ENCODE measurements at places on chromosomes 16 and 17. TPM values are rescaled to one million over a fixed set of nuclear protein-coding genes. Genes with fewer than 3 reads are reported as not detected.

DNA sequence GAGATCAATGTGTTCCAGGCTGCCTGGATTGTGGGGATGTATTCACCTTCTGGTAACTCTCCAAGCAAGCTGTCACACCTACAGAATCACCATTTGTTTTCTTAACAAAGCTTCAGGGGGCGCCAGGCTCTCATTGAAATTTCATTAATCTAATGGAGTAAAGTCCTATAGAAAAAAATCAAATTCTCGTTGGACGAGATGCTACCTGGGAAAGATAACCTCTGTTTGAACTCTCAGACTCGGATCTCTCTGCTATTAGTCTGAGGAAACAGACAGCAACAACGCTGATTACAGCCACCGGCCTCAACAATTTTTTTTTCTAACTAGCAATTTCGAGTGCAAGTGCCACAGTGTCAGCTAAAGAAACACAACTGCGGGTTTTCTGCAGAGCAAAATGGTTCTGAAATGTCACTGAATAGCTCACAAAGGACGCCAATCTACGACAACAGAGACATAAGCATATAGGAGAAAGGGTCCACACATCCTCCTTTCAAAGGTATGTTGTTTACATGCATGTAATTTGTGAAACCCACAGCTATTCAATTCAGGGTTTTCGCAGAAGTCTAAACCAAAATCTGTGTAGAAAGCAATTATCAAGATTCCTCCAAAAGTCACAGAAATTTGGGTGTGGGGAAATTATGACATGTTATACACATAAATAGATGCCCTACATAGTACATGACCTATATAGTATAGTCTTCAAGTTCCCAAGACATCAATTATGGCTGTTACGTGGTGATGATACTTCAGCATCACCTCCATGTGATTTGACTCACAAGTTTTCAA, 135.8 kb downstream of the SKAP1 start:
- peak; percentile 43 for DNase-seq

GRCh38 chr16:52568983-52569690, 22.2 kb upstream of the TOX3 start:
- DNase-seq: no peak

GRCh38 chr16:82776470-82777146, 149.8 kb downstream of the CDH13 start:
- peak; percentile 28 for DNase-seq

DNA sequence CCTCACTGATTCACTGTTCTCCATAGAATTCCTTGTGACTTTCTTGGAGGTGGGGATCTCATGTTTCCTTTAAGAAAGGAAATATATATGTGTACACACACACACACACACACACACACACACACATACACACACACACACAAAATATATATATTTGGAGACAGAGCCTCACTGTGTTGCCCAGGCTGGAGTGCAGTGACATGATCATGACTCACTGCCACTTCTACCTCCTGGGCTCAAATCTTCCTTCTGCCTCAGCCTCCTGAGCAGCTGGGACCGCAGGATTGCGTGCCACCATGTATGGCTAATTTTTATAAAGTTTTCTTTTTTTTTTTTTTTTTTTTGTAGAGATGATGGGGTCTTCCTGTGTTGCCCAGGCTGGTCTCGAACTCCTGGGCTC, 45.9 kb downstream of the CDH13 start:
- DNase-seq: no peak

DNA sequence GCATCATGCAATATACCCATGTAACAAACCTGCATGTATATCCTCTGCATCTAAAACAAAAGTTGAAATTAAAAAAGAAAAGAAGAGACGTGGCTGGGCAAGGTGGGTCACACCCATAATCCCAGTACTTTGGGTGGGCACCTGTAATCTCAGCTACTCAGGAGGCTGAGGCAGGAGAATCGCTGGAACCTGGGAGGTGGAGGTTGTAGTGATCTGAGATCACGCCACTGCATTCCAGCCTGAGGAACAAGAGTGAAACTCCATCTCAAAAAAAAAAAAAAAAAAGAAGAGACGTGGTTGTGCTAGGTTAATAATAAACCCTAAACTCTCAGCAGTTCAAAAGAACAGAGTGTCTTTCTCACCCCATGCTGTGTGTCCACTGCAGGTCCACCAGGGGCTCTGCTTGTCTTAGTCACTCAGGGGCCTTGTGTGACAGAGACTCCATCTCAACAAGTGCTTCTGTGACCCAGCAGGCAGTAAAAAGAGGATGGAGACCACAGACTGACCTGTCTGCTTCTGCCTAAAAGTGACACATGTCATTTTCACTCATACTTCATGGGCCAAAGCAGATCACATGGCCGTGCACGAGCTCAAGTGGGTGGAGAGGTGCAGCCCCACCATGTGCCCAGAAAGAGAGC, 22.3 kb upstream of the N4BP1 start:
- DNase-seq: no peak

GRCh38 chr16:78300469-78300868, 201.0 kb downstream of the WWOX start:
- no peak for DNase-seq

Gene GAS2L2
- 0.05 TPM for total RNA-seq

Gene SMTNL2
- total RNA-seq: under 0.01 TPM

Measured in dermis blood vessel endothelial cell (primary cell).